Activated naive CD4-positive, alpha-beta T cell treated with anti-CD3 and anti-CD28 coated beads, Interleukin-2, amount 10 ng/mL, durations not matched to agents 5 hours and 36 hours (primary cell): ENCODE measurements at places on chromosomes 3 and 15. TPM values are rescaled to one million over a fixed set of nuclear protein-coding genes. Genes with fewer than 3 reads are reported as not detected.

DUOXA1 gene
- total RNA-seq: not detected

CSPG4 gene
- total RNA-seq: not detected

NOX5 gene
- not detected for total RNA-seq

SLC28A1 gene
- total RNA-seq: not detected

SMAD6 gene
- total RNA-seq: 1.3 TPM

HCN4 gene
- total RNA-seq: 0.03 TPM

HRH1 gene
- total RNA-seq: 0.13 TPM

AMT gene
- 5.0 TPM for total RNA-seq

RRP9 gene
- total RNA-seq: 18.8 TPM

ATP13A4 gene
- 1.4 TPM for total RNA-seq

PIERCE2 gene
- total RNA-seq: not detected

KNG1 gene
- total RNA-seq: not detected
